OCI-LY7 (cell line): ENCODE measurements at places on chromosomes 2 and 18.

GRCh38 chr2:69483024-69483423, 45.8 kb upstream of the NFU1 start:
- DNase-seq = no peak

- no peak for DNase-seq
Measured at GRCh38 chr2:168583710-168584521, 127.8 kb downstream of the CERS6 start.

GRCh38 chr18:79355433-79356335, 40.0 kb upstream of the NFATC1 start:
- DNase-seq = no peak

GRCh38 chr2:172606285-172606684, 50.4 kb downstream of the PDK1 start:
- DNase-seq = no peak

- no peak for DNase-seq
Measured at GRCh38 chr2:17416884-17417391, 101.3 kb downstream of the RAD51AP2 start.

DNA sequence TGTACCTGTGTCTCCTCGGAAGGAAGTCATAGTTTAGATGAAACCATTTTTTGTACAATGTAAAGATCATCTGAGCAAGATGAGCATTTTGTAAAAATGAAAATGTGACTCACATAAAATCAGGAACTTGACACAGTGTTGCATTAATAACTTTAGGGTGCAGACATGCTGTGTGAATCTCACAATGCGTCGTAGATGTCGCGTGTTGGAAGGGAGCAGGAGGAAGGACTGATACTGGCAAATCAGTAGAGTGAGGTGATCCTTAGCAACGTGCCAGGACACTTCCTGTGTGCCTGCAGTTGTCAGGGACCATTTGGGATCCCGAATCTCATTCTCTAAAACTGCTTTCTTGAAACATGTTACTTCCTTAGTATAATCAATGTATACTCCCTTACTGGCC, 103.1 kb downstream of the SH3BP4 start:
- DNase-seq = no peak

GRCh38 chr2:241018051-241018891, 19.9 kb downstream of the SNED1 start:
- DNase-seq = no peak

GRCh38 chr18:376311-376710, 108.5 kb upstream of the THOC1 start:
- no peak for DNase-seq
